ENCODE measurements at places on chromosomes 5 and 9. TPM values are rescaled to one million over a fixed set of nuclear protein-coding genes. Genes with fewer than 3 reads are reported as not detected.

- DNase-seq, result no peak
Measured at GRCh38 chr9:128246471-128246870, 29.3 kb downstream of the GOLGA2 start.

GRCh38 chr9:131641618-131642495 is 96.5 kb downstream of the PRRT1B start:
- no peak for DNase-seq

TMEM174 gene
- not detected for total RNA-seq

WNT8A gene
- total RNA-seq, result not detected

SLC25A2 gene
- total RNA-seq, result 0.56 TPM

- peak; percentile 75 for DNase-seq
Measured at GRCh38 chr5:80254767-80255430, 949 bp downstream of the SERINC5 start.

DNA sequence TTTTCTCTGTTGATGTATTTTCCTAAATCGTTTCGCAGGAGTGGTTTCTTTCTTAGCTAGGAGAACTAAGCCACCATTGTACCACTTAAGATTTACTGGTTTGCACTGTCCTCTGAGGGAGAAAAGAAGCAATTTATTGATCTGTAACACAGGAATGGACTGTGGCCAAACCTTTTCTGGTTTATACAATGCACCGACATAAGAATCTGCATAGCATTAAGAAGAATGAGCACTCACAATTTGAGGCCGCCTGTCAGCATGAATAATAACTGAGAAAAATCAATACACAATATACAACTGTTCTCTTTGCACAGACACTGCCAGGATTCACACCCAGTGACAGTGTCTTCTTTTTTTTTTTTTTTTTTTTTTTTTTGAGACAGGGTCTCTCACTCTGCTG is 168.6 kb upstream of the DMRT1 start:
- no peak for DNase-seq

DNA sequence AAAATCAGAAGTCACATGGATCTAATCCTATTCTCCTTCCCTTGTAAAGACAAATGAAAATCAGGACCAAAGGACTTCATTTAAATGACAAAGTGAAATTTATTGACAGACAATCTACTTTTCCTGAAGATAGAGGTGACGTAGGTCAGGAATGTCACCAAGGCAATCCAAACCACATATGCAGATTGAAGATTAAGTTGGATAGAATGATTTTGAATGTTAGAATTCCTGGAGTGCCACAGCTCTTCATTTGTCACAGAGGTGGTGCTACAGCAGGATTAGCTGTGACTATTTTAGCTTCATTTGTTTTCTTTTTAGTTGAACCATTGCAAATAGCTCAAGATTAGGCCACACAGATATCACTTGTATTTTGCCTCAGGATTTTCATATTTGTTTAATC is 736.0 kb upstream of the ARRDC3 start:
- DNase-seq, result no peak

ARL15 gene
- total RNA-seq, result 12.6 TPM

GRCh38 chr9:85715587-85715986 is 26.2 kb downstream of the AGTPBP1 start:
- no peak for DNase-seq

- DNase-seq, result peak; percentile 16
Measured at GRCh38 chr9:91783411-91783810, 166.6 kb downstream of the ROR2 start.

- no peak for DNase-seq
Measured at GRCh38 chr5:137345396-137345795, 153.7 kb downstream of the SPOCK1 start.

- no peak for DNase-seq
Measured at GRCh38 chr5:61670941-61671340, 338.9 kb downstream of the ZSWIM6 start.

GRCh38 chr9:121743441-121744001 is 92.1 kb downstream of the DAB2IP start:
- no peak for DNase-seq

GRCh38 chr9:129145841-129146292 is 32.2 kb downstream of the IER5L start:
- no peak for DNase-seq

DNA sequence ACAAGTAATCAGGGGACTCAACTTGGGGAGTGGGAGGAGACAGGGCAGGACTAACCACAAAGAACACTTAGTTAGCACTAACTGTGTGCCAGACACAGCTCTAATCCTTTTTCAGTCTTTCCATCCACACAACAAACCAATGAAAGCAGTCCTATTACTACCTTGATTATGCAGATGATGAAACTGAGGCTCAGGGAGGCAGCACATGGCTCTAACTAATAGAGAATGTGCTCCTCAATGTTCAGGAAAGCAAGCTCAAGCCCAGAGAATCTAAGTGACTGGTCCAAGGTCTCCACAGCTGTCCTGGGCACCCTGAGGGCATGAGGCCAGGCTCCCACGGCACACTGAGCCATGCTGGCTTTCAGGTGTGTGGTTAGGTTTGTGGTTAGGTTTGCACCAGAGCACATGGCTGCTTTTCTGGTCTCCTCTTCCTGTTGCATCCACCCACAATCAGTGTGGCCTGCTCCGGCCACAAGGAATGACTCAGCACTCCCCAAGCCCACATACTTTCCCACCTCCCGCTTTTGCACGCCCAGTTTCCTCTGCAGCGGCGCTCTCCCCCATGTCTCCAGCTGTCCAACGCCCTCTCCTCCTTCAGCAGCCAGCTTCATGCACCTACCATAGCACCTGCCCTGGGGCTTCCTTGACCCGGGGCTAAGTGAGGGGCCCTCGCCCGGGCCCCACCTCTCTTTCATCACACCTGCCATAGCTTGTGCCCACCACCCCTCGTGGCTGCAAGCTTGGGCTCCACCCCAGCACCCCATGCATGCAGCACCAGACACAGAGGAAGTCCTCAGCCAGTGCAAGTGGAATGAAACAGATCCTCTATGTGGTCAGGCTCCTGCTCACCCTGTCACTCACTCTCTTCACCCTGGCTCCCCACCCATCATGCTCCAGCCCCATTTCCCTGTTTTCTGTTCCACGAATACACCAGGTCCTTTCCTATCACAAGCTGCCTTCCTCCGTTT is 133.1 kb downstream of the GABBR2 start:
- DNase-seq, result peak; percentile 77

GRCh38 chr5:113343343-113343742 is 91.4 kb downstream of the TSSK1B start:
- no peak for DNase-seq

MVB12B gene
- total RNA-seq, result 57.0 TPM

DNA sequence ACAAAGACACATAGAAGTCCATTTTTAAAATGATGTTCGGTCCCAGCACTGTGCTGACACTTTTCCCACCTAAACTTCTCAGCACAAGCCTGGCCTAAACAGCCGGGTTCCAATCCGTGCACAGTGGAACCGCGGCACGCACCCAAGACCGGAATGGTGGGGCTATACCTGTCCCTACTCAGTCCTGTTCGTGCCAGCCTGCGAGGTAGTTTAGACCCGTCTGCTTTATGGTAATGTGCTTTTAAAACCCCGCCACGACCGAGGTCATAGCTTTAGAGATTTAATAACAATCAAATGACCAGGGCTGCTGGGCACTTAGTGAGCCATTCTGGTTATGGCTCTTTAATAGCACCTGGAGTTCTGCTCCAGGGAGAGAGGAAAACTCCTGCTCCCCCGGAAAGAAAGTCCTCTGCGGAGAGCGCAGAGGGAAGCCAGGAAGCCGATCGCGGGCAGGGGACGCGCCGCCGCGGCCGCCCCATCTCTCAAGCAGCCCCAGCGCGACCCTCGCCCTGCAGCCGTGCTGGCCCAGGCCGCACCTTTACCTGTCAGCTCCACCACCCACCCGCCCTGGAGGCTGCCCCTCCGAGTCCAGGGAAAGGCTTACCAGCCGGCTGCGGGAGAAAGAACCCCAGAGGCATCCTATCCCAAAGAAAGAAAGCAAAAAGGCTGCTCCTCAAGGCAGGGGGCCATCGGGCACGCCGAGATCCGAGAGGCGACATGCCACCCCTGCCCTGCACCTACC is 511 bp downstream of the ARL15 start:
- DNase-seq, result peak; percentile 57

GRCh38 chr5:14449052-14449661 is 132.4 kb upstream of the OTULINL start:
- DNase-seq, result no peak

- DNase-seq, result peak; percentile 91
Measured at GRCh38 chr9:21334701-21335632, at the start of gene KLHL9. KLHL9 (minus strand) TSS chr9:21335404; CDS start chr9:21334859, 545 bp downstream.

NME5 gene
- not detected for total RNA-seq

ANGPTL2 gene
- total RNA-seq, result not detected

CDC20B gene
- total RNA-seq, result 0.53 TPM

DNA sequence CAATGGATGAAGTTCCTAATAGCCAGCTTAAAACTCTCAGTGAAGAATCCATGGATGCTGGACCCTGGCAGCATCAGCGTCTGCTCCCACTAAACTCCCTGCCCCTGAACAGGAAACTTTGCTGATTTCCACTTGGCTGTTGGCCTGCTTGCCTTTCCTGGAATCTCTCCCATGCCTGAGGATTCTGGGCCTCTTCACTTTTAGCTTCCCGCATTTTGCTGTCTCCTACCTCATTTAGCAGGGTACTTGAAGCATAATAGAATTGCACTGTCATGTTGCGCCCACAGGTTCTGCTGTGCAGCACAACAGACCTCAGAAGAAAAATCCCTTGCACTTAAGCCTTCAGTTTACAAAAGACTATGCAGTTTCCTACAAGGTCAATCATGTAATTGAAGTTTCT is 127.6 kb downstream of the DROSHA start:
- DNase-seq, result no peak

- DNase-seq, result no peak
Measured at GRCh38 chr5:128241051-128241695, 157.6 kb downstream of the SLC12A2 start.

NUTM2F gene
- total RNA-seq, result not detected

GRCh38 chr5:10030219-10030831 is 219.4 kb downstream of the ATPSCKMT start:
- no peak for DNase-seq

GRCh38 chr9:92276331-92277032 is 17.0 kb downstream of the IARS1 start:
- DNase-seq, result peak; percentile 62

GRCh38 chr5:157331807-157332206 is 65.9 kb downstream of the CYFIP2 start:
- DNase-seq, result no peak

DNA sequence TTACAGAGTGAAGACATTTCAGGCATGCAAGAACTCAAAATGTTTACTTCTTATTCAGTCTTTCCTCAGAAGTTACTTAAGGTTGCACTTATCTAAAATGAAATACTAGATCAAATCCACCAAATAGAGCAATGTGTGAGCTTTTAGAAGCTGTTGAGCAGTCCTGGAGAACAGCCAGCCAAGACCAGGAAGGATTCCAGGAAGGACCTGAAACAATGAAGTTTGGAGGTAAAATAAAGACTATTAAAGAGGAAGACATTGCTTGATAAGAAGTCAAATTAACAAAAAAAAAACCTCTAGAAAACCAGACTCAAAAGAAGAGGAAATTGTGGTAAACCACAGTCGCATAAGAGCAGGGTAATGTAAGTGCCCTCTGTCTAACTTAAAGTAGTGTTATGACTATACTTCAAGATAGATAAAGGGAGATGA is 156.2 kb upstream of the S1PR3 start:
- DNase-seq, result no peak

GLDC gene
- total RNA-seq, result 6.3 TPM

DNA sequence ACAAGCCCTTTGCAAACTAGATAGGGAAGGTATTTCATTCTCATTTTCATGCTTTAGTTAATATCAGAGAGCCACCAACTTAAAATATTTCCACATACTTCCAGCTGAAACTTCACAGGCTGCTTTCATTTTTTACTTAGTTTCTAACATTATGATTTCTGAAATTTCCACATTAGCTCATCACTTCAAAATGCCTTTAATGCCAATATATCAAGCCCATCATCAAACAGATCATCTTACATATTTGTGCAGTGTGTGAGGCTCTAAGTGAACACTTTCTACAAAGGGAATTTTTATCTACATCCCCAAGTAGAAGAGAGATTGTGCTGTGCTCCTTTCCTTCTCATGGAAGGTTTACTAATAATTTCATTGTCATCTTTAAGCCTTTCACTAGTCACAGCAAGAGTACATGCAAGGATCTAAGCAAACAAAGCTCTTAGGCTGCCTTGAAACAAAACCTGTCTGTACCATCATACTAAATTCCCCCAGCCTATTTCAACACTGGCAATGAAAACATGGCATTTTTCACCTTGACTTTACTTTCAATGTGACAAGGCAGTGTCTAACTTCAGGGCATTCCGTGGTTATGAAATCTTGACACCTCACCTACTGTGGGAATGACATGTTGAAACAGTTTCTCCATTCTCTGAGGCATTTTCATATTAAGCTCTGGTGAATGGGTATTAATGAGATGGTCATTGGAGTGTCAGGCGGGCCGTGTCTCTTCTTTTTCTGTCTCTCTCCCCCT is 45.4 kb downstream of the PPP2R2B start:
- no peak for DNase-seq

CARTPT gene
- total RNA-seq, result not detected

DNA sequence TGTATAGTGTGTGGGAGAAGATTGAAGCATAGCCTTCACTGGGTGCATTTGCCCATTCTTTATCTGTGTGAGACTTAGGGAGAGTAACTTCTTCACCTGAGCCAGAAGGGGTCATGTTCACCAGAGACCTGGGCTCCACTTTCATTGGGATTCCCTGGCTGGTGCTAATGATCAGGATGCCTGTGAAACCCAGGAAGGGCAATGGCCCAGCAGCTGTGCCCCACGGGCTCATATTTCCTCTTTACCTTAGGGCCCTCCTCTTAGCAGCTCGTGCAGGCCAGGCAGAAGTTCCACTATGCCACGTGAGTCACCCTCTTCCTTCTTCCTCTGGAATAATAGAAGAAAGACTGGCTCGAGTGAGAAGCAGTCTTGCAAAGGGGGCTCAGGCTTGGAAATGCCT is 5.0 kb downstream of the PPARGC1B start:
- DNase-seq, result no peak

TMEM203 gene
- 36.9 TPM for total RNA-seq

AK3 gene
- total RNA-seq, result 35.8 TPM

- DNase-seq, result no peak
Measured at GRCh38 chr9:37508135-37508833, 22.5 kb downstream of the POLR1E start.

GRCh38 chr5:132136906-132137305 is 63.3 kb downstream of the CSF2 start:
- DNase-seq, result no peak

DNA sequence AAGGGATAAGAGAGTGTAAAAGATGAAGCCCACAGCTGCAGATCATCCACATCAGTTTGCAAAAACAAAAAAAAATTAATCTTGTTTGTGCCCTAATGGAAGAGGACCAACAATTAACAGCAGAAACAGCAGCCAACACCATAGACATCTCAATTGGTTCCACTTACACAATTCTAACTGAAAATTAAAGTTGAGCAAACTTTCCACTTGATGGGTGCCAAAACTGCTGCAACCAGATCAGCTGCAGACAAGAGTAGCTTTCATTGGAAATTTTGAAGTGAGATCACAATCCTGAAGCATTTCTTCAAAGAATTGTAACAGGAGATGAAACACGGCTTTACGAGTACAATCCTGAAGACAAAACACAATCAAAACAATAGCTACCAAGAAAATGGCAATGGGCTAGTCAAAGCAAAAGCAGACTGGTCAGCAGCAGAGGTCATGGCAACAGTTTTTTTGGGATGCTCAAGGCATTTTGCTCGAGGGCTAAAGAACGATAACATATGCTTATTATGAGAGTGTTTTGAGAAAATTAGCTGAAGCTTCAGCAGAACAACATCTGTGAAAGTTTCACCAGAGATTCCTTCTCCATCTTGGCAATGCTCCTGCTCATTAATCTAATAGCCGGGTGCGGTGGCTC is 4.1 kb upstream of the RBM27 start:
- DNase-seq, result no peak

Measured in activated CD8-positive, alpha-beta memory T cell treated with anti-CD3 and anti-CD28 coated beads, Interleukin-2, amount 10 ng/mL, durations not matched to agents 7 days and 5 days (primary cell).